Activated effector memory CD4-positive, alpha-beta T cell treated with Interleukin-2 at 50 U/mL for 16 hours (primary cell): ENCODE measurements at places on chromosomes 6 and 20.

GRCh38 chr6:65295812-65296211 lies 411.2 kb downstream of the EYS start:
- DNase-seq, result no peak

DNA sequence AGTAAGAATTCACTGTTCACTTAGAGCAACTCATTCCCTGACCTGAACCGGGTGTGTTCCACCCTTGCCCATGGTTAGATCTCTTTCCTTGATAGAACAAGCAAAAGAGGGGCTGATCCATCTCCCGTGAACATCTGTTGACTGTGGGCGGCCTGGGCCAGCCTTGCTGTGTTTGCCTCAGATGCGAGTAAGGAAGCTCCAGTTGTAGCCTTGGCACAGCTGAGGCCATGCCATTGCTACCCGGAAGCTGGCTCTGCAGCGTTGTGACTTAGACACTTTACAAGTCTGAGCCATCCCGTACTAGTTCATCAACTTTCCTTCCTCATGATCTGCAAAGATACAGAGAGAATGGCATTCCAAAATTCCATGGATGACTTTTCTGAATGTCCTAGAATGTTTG lies 139.0 kb downstream of the MAP3K4 start:
- DNase-seq, result no peak

DNA sequence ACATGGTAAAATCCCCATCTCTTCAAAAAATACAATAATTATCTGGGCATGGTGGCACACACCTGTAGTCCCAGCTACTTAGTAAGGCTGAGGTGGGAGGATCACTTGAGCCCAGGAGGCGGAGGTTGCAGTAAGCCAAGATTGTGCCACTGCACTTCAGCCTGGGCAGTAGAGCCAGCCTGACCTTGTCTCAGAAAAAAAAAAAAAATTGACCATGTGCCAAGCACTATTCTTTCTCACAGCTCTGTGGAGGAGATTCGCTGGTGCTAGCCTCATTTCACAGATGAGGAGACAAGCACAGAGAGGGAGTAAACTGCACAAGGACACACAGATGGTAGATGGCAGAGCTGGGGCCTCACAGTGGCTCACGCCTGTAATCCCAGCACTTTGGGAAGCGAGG lies 131.8 kb upstream of the JARID2 start:
- DNase-seq, result no peak

DNA sequence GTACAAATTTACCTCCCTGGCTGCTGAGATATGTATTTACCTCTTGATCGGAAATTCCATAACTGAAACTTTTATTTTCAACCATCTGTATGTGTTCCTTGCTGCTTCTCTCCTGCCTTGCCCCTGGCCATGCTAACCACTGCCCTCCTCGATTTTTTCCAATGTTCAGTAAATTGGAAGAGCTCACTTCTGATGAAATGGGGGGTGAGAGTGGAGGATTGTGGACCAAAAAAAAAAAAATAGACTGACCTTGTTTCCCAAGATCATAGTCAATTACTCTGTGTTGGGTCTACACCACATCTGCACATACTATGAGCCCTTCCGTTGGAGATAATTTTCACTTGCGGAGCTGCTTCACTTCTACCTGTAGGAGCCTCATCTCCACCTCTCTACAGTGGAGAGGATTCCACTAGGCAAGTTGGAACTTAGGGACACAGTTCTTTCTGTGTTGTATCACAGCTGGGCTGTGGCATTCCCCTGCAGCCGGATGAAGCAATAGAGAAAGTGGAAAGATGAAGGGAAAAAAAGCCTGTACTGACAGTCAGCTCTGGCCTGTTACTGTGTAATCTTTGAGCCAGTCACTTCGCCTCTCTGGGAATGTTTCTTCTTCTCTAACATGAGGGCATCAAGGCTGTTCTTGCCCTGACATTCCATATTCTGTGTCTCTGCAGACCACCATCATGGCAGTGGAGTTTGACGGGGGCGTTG lies 1.6 kb downstream of the PSMB9 start:
- no peak for DNase-seq

DNA sequence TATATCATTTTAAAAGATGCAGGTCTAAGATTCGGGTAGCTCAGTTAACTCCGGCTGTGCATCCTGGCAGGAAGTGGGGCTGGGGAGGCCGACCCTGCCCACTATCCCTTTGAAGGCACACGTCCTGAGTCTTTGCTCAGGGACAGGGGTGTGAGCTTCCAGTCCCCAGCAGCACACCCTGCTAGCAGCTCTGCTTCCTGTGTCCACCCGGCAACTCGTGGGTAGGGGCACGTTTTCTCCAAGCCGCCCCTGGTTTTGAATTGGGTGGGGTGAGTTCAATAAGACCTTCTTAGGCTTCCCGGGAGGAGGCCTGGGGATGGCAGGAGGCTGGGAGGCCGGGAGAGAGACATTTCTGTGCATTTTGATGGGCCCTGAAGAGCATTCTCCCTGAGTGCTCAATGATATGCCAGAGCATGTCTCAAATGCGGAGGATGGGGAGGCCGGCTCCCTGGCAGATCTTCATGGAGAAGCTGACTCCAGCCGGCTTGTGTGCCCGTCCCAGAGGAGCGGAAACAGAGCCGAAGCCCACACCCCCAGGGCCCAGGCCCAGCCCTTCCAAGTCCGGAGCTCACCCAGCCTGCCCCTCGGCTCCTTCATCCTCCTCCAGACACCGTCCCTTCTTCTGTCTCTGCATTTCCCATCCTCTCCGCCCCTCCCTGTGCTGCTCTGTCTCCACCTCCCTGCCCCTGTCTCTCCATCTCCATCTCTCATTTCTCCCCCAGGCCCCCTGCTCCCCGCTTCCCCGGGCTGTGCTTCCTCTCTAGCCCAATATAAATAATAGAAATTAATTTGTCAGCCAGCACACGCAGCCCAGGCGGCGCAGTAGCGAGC lies 36.3 kb upstream of the ZFAND3 start:
- DNase-seq, result no peak

GRCh38 chr6:79431537-79431933 lies 105.7 kb downstream of the LCA5 start:
- no peak for DNase-seq

GRCh38 chr6:6260196-6260722 lies 60.2 kb downstream of the F13A1 start:
- DNase-seq, result no peak

DNA sequence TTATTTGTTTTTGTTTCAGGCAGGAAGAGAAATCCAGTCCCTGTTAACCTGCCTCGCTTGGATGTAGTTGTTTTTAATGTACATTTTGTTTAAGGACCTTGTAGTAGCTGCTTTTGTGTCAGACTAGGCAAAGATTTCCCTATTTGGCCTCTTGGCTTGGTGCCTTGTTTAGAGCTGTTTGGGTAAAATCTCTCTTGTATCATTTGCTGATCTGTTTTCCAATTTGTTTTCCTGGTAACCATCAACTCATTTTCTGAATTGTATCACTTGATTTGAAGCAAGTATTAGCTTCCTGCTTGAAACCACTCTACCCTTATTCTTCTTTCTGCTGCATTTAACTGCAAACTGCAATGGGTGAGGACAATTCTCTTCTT lies 160.7 kb downstream of the ZFAND3 start:
- DNase-seq, result no peak

DNA sequence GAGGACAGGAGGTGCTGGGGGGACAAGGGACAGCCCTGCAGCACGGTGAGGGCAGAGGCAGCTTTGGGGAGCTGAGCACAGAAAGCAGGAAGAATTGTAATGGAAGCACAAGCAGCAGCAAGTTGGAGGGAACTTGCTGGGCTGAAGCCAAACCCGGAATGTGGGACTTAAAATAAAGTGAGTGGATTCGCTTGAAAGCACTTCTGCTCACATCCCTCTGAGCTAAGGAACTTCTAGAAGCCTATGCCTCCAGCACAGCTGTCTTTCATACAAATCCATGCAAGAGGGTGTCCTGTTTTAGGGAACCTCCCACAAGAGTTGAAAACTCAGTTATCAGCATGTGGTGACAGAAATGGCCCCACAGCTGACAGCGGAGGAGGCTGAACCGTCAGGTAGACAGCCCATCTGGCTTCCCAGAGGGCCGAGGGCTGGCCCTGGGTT lies 71.4 kb upstream of the MLN start:
- DNase-seq, result no peak

DNA sequence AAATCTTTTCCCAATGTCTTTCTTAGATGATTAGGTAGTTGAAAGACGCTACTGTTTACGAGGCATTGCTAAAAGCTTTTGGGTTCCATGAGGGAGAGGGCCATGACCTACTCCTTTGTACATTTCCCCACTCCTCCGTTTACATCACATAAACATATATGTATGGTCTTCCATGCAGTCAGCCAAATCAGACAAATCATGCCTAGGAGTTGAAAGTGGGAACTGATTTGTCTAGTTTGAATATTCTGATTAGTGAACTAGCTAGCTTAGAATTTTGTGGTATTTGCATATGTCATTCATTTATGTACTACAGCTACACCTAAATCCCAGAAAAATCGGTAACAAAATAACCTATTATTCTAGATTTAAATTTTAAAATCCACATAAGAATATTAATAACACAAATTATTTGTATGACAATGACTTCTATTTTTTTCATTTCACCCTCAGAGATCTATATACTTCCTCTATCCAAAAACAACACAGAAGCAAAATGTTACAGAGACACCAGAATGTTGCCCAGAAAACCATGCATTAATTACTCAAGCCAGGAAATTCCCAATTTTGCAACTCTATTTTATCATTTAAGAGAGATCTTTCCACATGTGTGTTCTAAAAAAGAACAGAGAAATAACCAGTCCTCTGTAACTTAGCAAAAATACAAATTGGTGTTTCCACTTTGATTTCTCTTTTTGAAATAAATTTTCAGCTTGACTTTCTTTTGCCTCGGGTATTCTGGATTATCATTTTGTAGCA lies 231.9 kb downstream of the LAMA2 start:
- DNase-seq, result no peak

DNA sequence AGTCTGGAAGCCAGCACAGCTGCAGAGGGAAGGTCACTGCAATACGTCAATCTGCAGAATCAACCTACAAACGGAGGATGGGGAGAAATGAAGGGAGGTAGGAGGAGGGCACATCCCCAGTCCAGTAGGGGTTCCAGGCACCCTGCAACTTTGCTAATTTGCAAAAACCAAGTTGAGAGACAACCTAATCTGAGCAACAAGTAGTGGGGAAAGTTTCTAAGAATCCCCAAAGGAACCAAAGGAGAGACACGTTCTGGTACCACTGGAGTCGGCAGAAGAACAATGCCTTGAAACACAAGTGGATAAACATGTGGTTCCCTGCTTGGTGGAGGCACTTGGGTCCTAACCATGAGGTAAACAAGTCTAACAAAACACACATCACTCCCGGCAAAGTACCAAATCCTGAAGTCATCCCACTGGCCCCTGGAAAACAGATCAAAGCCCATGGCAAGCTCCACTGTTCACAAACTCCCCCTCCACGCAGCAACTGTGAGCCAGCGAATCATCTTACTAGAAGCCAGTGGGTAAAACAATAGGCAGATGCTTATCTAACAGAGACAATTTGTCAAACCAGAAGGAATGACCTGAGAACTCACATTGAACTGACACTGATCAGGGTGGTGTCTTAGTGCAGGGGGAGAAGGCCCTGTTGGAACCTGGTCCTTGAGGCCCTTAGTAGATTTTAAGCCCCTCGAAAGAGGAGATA lies 4.7 kb downstream of the MRPS18A start:
- no peak for DNase-seq

DNA sequence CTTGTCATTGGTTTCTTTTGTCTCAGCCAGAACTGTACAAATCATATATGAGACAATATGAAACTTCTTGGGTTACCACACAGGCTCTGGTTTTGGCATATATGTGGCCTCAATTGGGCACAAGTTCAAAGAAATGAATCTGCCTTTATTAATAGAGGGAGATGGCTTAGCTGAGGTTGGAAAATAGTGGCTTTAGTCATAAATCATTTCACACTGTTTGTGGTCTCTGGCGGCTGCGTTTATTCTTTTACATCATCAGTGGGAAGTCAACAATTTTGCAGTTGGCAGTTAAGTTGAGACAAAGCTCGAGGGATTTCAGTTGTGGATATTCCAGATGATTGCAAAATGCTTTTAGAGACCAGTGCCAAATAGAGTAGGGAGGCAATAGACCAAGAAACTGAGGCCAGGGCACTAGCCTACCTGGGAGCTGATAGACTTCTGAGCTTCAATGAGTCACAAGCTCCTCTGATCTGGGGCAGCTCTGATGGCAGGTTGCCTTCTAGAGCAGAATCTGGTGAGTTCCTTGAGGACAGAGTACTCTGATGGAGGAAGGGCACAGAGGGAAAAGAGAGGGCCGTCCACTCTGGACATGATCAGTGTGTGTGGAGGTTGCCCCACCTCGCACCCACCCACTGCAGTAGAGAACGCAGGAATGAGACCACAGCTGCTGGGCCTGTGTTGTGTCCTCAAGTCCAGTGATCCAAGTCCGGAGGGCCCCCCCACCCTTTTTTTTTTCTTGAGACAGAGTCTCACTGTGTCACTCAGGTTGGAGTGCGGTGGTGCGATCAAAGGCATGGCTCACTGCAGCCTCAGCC lies 73.5 kb downstream of the ARMC2 start:
- DNase-seq, result no peak

DNA sequence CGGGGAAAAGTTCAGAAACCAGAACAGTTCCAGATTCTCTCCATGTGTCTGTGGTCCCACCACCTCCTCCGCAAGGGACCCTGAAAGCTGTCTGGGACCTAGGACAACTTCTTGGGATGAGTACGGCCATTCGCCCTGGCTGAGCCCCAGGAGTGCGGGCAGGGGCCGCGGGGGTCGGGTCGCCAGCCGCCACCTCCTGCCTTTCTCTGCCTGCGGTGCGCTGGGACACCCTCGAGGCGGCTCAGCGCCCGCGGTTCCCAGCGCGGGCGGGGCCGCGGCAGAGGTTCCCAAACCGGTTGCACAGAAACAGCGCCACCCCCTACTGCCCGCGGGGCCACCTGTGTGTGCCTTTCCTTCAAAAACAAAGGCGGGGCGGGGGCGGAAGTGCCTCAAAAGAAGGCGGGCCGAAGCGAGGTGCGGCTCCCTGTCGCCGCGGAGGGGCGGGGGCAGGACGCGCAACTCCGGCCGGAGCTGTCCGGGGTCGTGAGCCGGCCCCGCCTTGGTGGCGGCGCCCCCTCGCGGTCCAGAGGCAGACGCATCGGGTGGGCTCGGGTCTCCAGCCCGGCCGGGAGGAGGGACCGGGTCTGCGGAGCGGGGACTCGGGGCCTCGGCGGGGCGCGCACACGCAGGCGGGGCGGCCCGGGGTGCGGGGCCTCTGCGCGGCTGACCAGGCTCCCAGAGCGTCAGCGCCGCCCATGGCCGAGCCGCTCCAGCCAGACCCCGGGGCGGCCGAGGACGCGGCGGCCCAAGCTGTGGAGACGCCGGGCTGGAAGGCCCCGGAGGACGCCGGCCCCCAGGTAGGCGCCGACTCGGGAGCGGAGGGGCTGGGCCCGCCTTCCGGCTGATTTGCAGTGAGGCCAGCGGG lies at the start of gene HEBP2:
Gene HEBP2, plus strand, starts transcription at position 423 of the 865 bp plus-strand sequence. Its CDS starts 273 bp downstream, at position 696.
- DNase-seq, result peak; percentile 92

- DNase-seq, result no peak
These were observed 177.7 kb downstream of the KLHL32 start for GRCh38 chr6:97102145-97102790.

- DNase-seq, result no peak
These were observed 244.8 kb downstream of the FARS2 start for GRCh38 chr6:5506149-5506548.
